ENCODE measurements at places on chromosomes 7 and 10.
A peak's percentile ranks its signal among the peaks of the same experiment; 100 is the strongest.

DNA sequence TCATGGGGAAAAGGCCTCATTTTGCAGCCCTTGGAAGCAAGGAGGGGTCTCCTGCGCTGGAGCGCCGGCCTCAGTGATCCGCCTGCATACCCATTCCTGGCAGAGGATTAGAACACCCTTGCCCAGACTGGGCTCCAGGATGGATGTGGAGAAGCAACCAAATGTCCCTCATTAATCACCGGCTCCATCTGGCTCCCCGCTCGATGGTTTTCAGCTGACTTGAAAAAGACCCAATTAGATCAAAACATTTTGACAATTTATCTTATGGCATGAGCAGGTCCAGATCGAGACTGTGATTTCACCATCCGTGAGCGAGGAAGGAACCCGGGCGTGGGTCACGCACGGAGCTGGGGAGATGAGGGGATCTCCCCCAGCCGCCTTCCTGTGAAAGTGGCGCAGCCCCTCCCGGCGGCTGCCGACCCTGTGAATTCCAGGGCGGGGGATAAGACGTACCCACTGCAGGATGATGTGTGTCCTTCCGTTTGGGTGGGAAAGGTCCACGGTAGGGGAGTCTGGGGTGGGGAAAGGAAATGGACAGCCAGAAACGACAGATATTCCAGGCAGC, 141.6 kb downstream of the EMX2 start:
- no peak for DNase-seq

DNA sequence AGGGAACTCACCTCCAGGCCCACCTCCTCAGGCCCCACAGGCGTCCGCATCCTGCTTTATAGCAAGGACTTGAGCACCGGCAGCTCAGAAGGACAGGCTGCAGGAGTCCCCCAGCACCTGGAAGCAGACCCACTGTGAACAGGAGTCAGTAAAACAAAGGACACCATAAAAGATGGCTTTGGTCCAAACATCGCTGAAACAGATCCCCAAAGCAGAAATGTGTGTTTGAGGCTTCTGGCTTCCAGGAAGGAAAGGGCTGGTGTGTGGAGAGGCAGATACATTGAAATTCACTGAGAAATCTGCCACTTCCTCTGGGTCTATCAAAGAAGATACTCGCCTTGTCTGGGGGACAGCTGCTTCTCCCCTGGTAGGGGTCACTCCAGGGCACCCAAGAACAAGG, 286.2 kb downstream of the PLXNA4 start:
- DNase-seq, result no peak

- no peak for DNase-seq
These were observed 109.8 kb upstream of the TARP start for GRCh38 chr7:38383281-38383680.

- DNase-seq, result no peak
These were observed 49.0 kb downstream of the SPOCK2 start for GRCh38 chr10:72039377-72039776.

- no peak for DNase-seq
These were observed 90.1 kb upstream of the DNAAF5 start for GRCh38 chr7:636396-636795.

GRCh38 chr7:108012499-108013430, 9.8 kb upstream of the LAMB1 start:
- no peak for DNase-seq

- no peak for DNase-seq
These were observed 515 bp upstream of the SLC4A2 start for GRCh38 chr7:151058781-151059366.

DNA sequence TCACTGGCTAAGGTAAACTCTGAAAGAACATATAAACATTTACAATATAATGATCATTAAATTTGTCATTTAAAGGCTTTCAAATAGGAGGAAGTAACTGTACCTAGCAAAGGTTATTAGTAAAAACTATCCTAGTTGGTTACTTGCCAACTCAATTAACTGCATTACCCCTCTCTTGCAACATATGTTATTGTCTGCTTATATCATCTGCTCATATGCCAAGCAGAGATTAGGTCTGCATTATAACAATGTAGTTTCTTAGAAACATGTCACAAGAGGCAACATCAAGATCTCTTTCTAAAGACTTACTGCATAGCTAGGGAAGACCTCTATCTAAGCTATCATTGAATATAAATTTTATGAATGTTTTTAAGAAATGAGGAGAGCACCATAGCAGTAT, 132.5 kb downstream of the RELN start:
- no peak for DNase-seq

GRCh38 chr7:114243646-114244045, 171.0 kb upstream of the FOXP2 start:
- DNase-seq, result no peak

DNA sequence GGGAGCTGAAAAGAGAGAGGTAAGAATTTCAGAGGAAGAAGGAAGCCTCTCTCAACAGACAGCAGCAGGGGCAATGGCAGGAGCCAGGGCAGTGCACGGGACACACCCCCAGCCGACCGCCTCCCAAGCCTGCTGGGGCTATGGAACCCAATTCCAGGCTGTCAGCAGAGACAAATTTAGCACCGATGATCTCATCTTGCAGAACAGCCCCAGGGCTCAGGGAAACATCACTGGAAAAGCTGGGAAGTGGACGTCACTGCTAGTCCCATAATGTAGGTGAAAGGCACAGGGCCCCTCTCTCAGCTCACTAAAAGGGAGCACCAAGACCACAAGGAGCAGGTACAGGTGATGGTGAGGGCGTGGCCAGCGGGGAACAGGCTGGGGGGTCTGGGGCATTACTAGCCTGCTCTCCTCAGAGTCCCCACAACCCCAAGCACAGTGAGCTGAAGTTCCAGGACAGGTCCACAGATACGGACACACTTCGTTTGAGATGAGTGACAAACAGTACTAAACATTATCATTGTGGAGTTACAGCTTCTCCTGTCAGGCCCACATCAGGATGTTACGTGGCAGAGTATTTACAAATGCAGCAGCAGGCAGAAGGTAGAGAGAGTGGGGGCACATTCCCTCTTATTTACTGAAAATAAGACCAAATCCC, 103.7 kb downstream of the PLXNA4 start:
- DNase-seq, result no peak

DNA sequence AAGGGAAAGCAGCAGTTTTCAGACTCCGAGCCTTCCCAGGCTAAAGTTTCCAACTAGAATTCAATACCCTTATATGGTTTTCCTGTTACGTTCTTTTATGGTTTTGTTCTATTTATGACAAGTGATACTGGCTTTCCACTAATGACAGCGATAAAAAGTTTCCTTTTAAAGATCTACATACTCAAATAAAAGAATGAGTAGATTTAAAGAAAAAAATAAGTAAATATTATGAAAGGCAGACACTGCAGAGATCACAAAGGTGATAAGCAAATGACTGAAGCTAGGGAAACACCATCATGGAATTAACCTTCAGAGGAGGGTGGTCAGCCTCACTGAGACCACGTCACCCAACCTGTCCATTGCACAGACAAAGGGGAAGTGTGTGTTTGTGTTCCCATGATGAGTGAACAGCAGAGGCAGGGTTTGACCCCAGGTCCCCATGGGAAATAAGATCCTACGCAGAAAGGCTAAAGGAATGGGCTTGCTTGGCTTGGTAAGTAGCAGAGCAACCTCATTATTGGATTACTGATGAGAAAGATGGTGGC, 4.0 kb downstream of the VSIR start:
- no peak for DNase-seq

DNA sequence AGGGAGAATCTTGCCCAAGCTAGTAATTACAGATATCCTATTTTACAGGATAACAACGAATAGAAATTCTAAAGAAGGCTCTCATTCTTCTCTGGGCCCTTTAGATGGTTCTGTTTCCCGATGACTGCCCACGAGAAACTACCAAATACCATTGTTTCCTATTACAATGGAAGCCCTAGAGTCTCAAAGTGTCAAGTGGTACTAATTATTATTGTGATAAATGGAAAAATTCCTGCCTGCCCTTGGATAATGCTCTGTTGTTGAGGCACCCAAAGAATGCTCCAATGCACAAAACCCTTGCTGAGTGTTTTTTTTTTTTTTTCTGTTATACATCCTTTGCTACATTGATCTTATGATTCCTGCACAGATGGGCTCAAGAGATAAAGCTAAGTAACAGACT, 504.5 kb downstream of the XPNPEP1 start:
- no peak for DNase-seq

- no peak for DNase-seq
These were observed 21.6 kb upstream of the PDCD4 start for GRCh38 chr10:110850099-110850498.

DNA sequence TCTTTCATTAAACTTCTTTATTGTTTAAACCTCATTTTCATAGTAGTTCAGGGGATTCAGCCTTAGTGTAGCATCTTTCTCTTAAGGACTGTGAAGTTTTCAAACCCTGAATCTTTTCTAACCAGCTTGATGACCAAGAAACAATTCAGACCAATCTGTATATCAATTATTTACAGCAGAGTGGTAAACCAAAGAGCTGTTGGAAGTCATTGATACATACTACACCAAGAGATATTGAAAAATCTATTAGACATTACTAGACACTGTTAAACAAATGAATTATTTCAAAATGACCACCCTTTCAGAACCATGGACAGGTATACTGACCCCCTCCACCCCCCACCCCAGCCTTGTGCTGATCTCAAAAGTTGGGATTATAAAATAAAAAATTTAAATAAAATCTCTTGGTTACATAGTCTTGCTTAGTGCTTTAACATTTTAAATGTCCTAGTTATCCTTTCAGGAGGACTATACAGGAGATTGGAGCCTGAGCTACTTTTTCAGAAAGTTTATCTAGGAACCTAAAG, 143.9 kb upstream of the LSM8 start:
- no peak for DNase-seq

GRCh38 chr7:6015917-6016652, 7.0 kb downstream of the AIMP2 start:
- DNase-seq, result no peak

- no peak for DNase-seq
These were observed 138.3 kb upstream of the KLF14 start for GRCh38 chr7:130872341-130872740.

GRCh38 chr10:51718804-51719291, 19.5 kb upstream of the CSTF2T start:
- DNase-seq, result no peak

- DNase-seq, result no peak
These were observed 291.8 kb downstream of the SDHAF3 start for GRCh38 chr7:97409346-97409745.

- no peak for DNase-seq
These were observed 533.3 kb upstream of the GHITM start for GRCh38 chr10:83605783-83606630.

GRCh38 chr7:129438839-129439651, 4.8 kb downstream of the STRIP2 start:
- DNase-seq, result no peak

- DNase-seq, result no peak
These were observed 31.1 kb downstream of the POT1 start for GRCh38 chr7:124898531-124898930.

- DNase-seq, result no peak
These were observed 21.7 kb downstream of the RAB18 start for GRCh38 chr10:27525819-27526218.

GRCh38 chr10:120666308-120666707, 184.9 kb upstream of the WDR11 start:
- no peak for DNase-seq

GRCh38 chr7:14717816-14718215, 184.7 kb downstream of the DGKB start:
- peak; percentile 69 for DNase-seq

GRCh38 chr10:93751832-93752231, 5.9 kb upstream of the LGI1 start:
- no peak for DNase-seq
